Stimulated activated CD4-positive, alpha-beta T cell treated with anti-CD3 and anti-CD28 coated beads, Interleukin-2, amount 100 ng/mL, for 48 hours (primary cell): ENCODE measurements at places on chromosomes 11 and 22.
A peak's percentile ranks its signal among the peaks of the same experiment; 100 is the strongest.

DNA sequence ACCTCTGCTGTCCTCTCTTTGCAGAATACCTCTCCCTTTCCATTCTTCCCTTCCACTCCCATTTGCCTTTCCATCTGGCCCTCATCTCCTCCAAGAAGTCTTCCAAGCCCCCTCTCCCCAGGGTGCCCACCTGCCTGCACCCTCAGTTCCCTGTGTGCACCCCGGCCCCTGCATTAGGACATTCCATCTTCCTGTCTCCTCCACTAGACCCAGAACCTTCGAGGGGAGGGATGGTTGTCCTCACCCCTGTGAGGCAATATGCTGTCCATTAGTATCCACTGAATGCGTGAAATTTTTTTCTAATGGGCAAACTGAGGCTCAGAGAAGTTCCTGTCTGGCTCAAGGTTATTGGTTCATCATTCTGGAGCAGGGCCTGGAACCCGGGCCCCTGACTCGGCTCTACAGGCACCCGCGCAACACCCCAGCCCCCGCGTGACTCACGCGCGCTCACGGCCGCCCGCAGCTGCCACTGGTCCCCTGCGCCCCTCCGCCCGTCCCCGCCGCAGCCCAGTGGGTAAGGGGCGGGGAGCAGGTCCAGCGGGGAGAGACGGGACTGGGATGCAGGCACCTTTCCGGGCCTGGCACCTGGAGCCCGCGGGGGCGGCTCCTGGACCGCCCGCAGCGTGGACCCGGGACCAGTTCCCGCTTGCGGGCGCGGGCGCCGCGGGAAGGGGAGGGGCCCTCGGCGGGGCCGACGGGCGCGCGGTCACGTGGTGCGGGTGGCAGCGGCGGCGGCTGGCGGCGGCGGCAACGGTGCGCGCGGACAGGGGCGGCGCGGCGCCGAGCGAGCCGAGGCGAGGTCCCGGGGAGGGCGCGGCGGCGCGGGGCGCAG is 7.0 kb downstream of the SEPTIN3 start:
- DNase-seq: peak; percentile 36

- DNase-seq: no peak
Measured at GRCh38 chr11:48091426-48092102, 111.2 kb downstream of the PTPRJ start.

GRCh38 chr11:12626616-12627015 is 47.6 kb upstream of the TEAD1 start:
- no peak for DNase-seq

DNA sequence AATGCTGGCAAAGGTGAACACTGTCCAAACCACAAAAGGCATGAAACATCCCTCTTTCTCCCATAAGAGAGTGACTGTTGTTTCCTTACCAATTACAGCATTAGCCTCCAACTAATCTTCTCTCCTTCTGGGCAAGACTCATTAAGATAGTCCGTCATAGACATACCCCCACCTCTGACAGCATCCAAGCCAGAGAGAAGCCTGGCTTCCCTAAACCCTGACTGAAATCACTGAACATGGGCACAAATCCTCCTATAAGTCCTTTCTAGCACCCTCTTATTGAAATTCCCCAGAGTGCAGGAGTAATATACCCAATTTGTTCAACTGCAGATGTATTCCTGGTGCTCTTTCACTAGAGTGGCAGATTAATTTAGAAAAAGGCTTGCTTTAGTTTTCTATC is 1.7 kb upstream of the RNASEH2C start:
- no peak for DNase-seq

DNA sequence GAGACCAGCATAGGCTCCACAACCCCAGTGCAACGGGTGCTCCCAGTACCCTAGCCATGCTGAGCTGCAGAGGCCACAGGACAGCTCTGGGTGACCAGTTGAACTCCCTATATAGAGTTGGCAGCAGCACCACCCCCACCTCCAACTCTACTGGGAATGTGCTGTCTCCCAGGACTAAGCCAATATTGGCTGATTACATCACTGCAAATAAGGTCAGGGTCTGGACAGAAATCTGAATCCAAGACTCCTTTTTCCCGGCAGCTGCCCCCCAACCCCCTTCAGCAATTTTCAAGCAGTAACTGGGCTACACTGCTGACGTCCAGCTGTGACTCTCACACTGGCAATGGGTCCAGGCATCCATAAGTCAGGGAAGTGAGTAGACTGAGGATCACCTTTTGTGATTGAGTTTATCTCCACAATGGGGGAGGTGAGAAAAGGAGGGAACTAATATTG is at the start of gene HPX:
Gene HPX (minus strand): TSS at position 82 of the 453 bp plus-strand sequence. CDS start 24 bp downstream, at position 58.
- no peak for DNase-seq

GRCh38 chr11:75189911-75190310 is 39.0 kb downstream of the SLCO2B1 start:
- no peak for DNase-seq

DNA sequence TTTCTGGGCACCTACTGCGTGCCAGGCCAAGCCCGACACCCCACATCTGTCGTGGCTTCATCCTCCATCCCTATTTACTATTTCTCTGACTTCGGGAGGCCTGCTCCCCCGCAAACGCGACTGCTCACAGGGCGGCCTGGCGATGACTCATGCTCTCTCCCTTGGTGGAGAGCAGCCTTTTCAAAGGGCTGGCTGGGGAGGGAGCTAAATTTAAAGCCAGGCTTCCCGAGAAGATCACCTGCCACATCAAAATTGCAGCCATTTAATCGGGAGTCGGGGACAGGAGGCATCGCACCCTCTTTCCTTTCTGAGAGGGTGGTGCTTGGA is 24.9 kb upstream of the SHISAL1 start:
- DNase-seq: no peak

GRCh38 chr11:45390407-45390806 is 104.3 kb upstream of the SYT13 start:
- no peak for DNase-seq

DNA sequence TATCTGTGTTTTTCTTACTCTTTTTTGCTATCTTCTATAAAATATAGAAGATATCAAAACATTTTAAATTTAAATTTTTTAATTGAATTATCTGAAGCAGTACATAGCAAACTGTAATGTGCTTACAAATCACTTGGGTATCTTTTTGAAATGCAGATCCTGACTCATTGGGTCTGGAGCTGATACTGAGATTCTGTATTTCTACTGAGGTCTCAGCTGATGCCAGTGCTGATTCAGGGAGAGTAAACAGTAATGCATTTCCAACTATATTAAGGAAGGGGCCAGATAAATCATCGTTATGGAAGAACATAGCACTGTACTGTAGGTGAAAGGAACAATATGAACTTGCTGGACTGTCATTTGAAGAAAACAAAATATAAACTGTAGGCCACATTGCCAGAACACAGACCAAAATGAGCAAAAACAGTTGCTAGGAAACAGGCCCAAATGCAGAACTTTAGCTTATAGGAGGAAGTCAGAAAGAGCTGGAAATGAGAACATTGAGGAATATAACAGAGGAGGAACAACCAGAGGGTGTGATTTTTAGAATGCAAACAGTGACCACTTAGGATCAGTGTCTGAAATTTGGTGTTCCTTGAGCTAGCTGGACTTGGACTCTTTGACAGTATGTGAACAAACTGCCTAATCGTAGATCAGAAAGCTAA is 3.3 kb downstream of the ARL14EP start:
- DNase-seq: no peak

DNA sequence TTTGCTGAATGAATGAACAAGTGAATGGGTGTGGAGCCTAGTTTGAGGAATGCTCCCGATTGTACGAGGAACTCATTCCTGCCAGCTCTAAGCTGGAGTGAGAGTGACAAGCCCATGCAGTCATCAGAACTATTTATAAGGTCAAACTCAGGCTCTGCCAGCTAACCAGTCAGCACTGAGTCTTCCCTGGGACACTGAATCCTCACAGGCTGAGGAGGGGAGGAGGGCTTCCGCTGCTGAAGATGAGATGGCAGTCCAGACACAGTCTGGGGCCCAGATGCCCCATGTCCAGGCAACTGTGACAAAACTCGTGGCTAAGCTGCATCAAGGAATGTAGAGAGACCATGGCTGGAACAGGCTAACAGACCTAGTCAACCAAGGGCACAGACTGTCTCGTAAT is 4.0 kb downstream of the LRP4 start:
- DNase-seq: no peak

DNA sequence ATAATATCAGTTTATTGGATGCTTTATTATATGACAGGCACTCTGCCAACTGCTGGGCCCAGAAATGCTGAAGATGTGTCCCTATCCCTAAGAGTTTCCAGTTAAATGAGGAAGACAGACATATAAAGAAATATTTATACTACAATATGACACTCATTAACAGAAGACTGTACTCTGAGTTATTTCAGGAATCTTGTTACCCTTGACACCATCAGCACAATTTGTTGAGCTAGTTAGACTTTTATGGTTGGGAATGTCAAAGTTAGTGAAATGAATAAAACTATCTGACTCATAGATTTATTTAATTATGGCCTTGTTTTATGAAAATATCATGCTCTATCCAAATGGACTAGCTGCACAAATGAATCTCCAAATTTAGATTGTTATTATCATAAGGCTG is 25.6 kb upstream of the MSANTD4 start:
- DNase-seq: no peak

DNA sequence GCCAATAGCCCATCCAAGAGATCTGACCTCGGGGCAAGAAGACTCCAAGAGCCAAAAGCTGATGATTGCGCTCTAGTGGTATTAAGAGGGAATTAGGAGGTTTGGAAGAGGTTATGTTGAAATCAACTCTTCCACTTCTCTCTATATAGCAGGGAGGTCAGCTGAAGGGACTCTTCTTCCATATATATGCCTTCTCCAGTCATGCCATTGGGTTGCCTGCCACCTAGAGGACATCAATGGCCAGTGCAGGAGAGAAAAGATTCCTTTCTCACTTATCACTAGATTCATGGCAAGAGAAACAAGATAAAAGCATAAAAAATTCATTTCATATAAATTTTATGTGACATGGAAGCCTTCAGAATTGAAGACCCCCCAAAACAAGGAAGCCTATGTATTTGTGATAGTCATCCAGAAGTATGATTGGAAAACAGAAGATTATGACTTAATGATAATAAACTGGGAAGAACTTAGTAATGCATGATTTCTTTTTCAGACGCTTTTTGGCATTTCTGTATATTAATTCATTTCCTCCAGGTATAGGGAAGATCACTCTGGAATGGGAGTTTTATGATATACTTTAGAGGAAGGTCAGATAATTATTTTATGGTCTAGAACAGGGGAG is 435.1 kb upstream of the DDI1 start:
- DNase-seq: peak; percentile 21

- no peak for DNase-seq
Measured at GRCh38 chr11:60647087-60647486, 52.3 kb upstream of the MS4A8 start.

DNA sequence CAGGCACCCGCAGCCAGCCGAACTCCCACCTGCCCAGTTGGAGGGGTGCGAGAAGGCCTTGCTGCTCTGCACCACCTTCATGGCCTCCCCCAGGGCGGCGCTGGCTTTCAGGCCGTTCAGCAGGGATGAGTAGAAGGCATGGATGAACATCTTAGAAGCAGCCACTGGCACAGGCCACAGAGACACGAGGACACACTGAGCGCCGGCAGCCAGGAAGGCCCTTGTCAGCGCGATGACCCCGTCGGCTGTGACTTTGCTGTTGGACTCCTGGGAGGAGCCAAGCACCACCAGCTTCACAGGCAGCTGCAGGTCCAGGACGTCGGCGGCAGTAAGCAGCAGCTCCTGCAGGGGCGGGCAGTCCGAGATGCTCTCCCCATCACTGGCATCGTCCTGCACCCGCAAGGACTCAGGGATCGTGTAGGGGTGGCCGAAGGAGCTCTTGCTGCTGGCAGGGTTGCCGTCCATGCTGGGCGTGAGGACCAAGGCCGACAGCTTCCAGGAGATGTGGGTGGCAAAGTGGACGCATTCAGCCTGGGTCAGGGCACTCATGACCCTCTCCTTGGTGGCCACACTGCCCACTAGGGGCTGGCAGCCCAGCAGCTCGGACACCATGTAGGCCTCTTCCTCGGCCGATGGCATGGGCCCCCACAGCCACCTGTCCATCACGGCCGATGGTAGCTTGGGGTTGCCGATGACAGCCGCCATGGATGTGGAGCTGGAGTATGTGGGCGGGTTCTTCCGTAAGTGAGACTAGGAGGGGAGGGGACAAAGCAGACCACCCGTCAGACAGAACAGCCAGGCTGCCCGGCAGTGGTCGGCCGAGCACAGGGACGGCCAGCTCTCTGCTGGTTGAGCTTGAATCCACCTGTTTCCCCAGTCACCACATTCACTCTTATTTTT is 79.7 kb upstream of the PITPNB start:
- no peak for DNase-seq

DNA sequence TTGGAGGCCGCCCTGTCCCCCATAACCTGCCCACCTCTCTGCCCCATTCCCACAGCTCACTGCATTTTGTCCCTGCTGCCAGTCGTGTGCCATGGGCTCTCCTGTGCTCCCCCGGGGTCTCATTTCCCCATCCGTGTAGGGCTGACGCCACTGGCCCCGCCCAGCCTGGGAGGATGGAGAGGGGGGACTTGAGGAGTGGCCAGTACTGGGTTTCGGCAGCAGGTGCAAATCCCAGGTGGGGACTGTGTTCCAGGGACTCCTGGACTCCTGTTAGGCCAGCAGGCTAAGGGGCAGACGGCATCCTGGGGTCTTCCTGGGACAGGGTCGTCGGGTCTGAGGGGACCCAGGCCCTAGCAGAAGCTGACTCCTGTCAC is 1.2 kb upstream of the MYO7A start:
- DNase-seq: no peak

- no peak for DNase-seq
Measured at GRCh38 chr11:105046898-105047579, 1.9 kb upstream of the CARD16 start.

- DNase-seq: no peak
Measured at GRCh38 chr11:103959279-103959942, 77.0 kb upstream of the DDI1 start.

GRCh38 chr11:71843858-71844257 is 10.9 kb downstream of the DEFB108B start:
- DNase-seq: no peak

DNA sequence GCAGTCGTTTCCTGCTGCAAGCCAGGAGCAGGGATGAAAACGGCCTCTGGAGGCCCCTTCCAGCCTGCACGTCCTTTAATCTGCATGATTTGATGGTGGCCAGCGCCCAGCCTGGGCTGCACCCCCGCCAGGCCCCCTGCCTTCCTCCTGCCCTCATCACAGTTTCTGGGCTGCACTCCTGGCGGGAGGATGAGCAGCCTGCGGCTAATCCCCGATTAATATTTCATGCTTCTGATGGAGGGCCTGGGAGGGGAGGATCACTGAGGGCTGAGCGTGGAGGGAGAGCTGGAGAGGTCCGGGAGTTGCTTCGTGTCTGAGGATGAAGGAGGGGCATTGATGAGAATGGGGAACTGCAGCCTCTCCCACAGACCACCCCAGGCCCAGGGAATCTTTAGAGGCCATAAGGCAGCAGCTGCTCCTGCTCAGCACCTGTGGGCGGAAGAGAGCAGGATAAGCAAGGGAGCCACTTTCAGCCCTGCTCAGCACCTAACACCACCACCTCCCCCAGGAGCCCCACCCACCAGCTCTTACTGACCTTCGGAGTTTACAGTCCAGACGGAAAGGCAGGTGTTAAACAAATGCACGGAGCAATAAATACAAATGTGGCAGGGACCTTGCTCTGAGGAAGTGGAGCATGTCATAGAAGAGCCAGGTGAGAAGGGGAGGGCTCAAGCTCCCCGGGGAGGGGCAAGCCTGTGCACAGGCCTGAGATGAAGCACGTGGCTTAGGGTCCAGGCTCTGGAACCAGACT is 135.0 kb upstream of the NECTIN1 start:
- DNase-seq: no peak

- DNase-seq: no peak
Measured at GRCh38 chr11:18005376-18006129, 7.3 kb downstream of the SERGEF start.
